CD4-positive, alpha-beta T cell (primary cell): ENCODE measurements at places on chromosomes 11 and 22.

DNA sequence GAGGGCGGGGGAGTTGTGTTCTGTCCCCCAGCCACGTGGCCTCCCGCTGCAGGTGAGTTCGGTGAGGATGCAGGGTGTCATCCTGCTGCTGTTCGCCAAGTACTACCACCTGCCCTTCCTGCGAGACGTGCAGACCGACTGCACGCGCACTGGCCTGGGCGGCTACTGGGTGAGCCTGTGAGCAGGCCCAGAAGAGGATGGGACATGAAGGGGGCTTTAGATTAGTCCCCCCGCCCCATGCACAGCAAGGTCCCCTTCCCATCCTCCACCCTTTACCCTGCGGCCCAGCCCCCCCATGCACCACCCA, 4.1 kb downstream of the INPP5J start:
- H3K4me1 ChIP-seq = no peaks in the 10 kb centered on the region
- peaks cover 7% of the 10 kb centered on the region for H3K27me3 ChIP-seq
- DNase-seq = no peak
- H3K36me3 ChIP-seq = no peaks in the 10 kb centered on the region

- no peaks in the 10 kb centered on the region for H3K4me1 ChIP-seq
- no peak overlapping the region for H3K4me3 ChIP-seq
- H3K36me3 ChIP-seq = no peaks in the 10 kb centered on the region
- no peak overlapping the region for H3K27ac ChIP-seq
- no peak for DNase-seq
Observed at GRCh38 chr22:32545801-32546200, 71.2 kb downstream of the FBXO7 start.

GRCh38 chr22:30262917-30263741, 3.5 kb downstream of the OSM start:
- peak; percentile 68 for DNase-seq
- peaks cover 60% of the 10 kb centered on the region for H3K4me1 ChIP-seq
- no peaks in the 10 kb centered on the region for H3K27me3 ChIP-seq
- H3K4me3 ChIP-seq = peak overlapping the region; percentile 21
- no peak overlapping the region for H3K27ac ChIP-seq

GRCh38 chr11:2890466-2891294, 5.1 kb upstream of the CDKN1C start:
- H3K4me1 ChIP-seq = peaks cover 56% of the 10 kb centered on the region
- no peaks in the 10 kb centered on the region for H3K27me3 ChIP-seq
- DNase-seq = no peak
- no peak overlapping the region for H3K4me3 ChIP-seq
- H3K27ac ChIP-seq = peak overlapping the region; percentile 53

DNA sequence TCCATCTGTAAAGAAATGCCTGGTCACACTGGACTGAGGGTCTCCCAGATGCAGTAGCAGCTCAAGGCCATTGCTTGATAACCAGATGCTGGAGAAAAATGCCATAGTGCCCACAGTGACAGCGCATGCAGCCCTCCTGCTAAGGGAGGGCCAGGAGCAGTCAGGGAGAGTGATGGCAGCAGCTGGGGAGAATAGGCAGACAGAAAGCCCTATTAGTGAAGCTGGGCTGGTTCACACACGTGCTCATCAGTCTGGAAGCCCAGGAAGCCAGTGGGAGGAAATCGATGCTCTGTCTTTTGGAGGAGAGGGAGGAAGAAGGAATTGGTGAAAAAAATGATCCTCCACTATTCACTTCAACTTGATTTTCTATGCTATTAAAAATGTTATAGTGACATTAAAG, 82.9 kb downstream of the OSBP2 start:
- no peak overlapping the region for H3K4me3 ChIP-seq
- no peaks in the 10 kb centered on the region for H3K27me3 ChIP-seq
- H3K36me3 ChIP-seq = no peaks in the 10 kb centered on the region
- no peak overlapping the region for H3K27ac ChIP-seq
- H3K4me1 ChIP-seq = no peaks in the 10 kb centered on the region
- no peak for DNase-seq

- DNase-seq = no peak
- H3K27me3 ChIP-seq = no peaks in the 10 kb centered on the region
- no peaks in the 10 kb centered on the region for H3K4me1 ChIP-seq
- no peak overlapping the region for H3K27ac ChIP-seq
Observed at GRCh38 chr11:114880442-114880841, 202.1 kb downstream of the NXPE2 start.

- peaks cover 12% of the 10 kb centered on the region for H3K4me1 ChIP-seq
- no peak overlapping the region for H3K4me3 ChIP-seq
- H3K27ac ChIP-seq = no peak overlapping the region
- no peaks in the 10 kb centered on the region for H3K27me3 ChIP-seq
- no peak for DNase-seq
- H3K36me3 ChIP-seq = no peaks in the 10 kb centered on the region
Observed at GRCh38 chr11:46247659-46248058, 29.8 kb upstream of the CREB3L1 start.

- no peaks in the 10 kb centered on the region for H3K36me3 ChIP-seq
- H3K4me1 ChIP-seq = peaks cover 25% of the 10 kb centered on the region
- H3K4me3 ChIP-seq = peak overlapping the region; percentile 41
- DNase-seq = peak; percentile 44
Observed at GRCh38 chr11:46237248-46238077, 40.0 kb upstream of the CREB3L1 start.

- peaks cover 44% of the 10 kb centered on the region for H3K36me3 ChIP-seq
- no peaks in the 10 kb centered on the region for H3K27me3 ChIP-seq
- peaks cover 39% of the 10 kb centered on the region for H3K4me1 ChIP-seq
- H3K4me3 ChIP-seq = peak overlapping the region; percentile 69
- H3K27ac ChIP-seq = peak overlapping the region; percentile 83
Observed at GRCh38 chr11:119056421-119056999, 495 bp downstream of the HYOU1 start.
